ENCODE measurements at places on chromosomes 3 and 15.

DNA sequence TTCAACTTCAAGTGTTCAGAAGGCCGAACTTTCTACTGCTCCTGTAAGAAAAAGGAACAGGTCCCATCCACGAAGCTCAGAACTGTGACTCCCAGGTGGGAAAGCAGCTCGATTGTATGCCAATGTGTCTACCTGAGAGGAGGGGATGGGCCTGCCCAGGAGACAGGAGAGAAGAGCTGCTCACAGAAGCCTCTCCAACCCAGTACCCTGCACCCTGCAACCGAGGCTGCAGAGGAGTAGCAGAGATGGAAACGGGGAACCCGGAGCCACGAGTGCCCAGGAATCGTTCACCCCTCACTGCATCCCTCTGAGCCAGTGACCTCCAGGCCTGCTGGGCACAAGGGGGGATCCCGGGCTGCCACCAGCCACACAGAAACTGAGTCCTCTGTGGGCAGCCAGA is 86.5 kb upstream of the PRR23E start:
- no peak for DNase-seq
- H3K36me3 ChIP-seq = no peaks in the 10 kb centered on the region
- H3K27ac ChIP-seq = no peak overlapping the region
- no peak overlapping the region for H3K4me3 ChIP-seq

- DNase-seq = no peak
- peaks cover 6% of the 10 kb centered on the region for H3K4me1 ChIP-seq
- H3K27me3 ChIP-seq = no peaks in the 10 kb centered on the region
- no peaks in the 10 kb centered on the region for H3K36me3 ChIP-seq
- no peak overlapping the region for H3K4me3 ChIP-seq
Observed at GRCh38 chr3:15606434-15606891, 4.9 kb downstream of the BTD start.

DNA sequence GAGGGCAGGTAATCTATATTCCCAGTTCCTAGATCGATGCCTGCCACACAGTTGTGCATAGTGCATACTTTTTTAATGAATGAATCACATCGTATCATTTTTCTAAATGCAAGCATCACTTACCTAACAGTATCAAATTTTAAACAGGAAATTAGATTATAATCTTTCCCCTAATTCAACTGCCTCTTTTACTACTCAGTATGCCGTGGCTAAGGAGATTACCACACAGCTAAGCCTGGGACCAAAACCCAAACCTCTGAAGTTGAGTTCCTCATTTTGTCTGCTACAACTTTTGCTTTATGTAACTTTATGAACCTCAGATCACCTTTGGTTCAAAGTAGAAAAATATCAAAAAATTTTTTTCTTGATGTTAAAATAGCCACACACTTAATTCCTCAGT is 53.2 kb upstream of the FNDC3B start:
- no peaks in the 10 kb centered on the region for H3K36me3 ChIP-seq
- H3K4me1 ChIP-seq = peaks cover 6% of the 10 kb centered on the region
- no peak overlapping the region for H3K27ac ChIP-seq
- no peak for DNase-seq

DNA sequence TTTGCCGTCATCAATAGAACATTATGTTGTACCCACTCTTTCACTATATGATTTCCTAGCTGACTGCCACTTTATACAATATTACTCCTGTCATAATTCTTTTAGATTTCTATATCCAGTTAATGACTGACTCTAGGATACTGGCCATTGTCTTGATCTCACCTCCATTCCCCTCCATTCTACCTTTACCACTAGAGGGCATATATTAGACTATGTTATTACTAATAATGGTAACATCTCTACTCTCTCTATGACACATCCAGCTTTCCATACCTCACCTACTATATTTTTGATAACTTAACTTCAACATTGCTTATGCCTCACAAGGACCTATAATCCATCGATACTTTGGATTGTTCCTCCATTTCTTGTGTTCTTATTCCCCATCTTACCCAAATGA is 31.4 kb upstream of the POU1F1 start:
- DNase-seq = no peak
- no peaks in the 10 kb centered on the region for H3K27me3 ChIP-seq
- no peaks in the 10 kb centered on the region for H3K4me1 ChIP-seq
- no peaks in the 10 kb centered on the region for H3K36me3 ChIP-seq

- no peaks in the 10 kb centered on the region for H3K4me1 ChIP-seq
- H3K4me3 ChIP-seq = no peak overlapping the region
- H3K27ac ChIP-seq = no peak overlapping the region
- no peak for DNase-seq
- H3K27me3 ChIP-seq = no peaks in the 10 kb centered on the region
Observed at GRCh38 chr15:45573961-45574629, 13.1 kb upstream of the BLOC1S6 start.

DNA sequence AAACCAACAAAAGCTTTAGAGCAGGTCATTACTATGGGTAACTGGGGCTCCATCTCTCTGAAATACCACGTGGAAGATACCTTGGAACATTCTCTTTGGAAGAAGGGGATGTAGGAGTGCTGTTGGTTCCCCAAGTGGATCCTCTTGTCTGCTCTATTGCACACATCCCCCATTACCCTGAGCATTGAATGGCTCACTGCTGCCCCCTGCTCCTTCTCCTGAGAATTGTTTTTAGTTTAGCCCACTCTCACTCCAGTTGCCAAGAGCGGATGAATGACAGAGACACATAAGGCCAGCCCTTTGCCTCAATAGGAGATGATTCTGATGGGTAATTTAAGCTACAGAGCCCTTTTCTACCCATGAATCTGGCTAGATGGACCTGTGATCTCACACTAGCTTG is 135.6 kb upstream of the SUCLG2 start:
- no peak overlapping the region for H3K4me3 ChIP-seq
- no peak for DNase-seq
- H3K27ac ChIP-seq = no peak overlapping the region
- H3K4me1 ChIP-seq = no peaks in the 10 kb centered on the region

GRCh38 chr15:52151353-52151752 is 38.8 kb upstream of the BCL2L10 start:
- no peak overlapping the region for H3K27ac ChIP-seq
- H3K27me3 ChIP-seq = no peaks in the 10 kb centered on the region
- no peak for DNase-seq
- no peaks in the 10 kb centered on the region for H3K4me1 ChIP-seq

DNA sequence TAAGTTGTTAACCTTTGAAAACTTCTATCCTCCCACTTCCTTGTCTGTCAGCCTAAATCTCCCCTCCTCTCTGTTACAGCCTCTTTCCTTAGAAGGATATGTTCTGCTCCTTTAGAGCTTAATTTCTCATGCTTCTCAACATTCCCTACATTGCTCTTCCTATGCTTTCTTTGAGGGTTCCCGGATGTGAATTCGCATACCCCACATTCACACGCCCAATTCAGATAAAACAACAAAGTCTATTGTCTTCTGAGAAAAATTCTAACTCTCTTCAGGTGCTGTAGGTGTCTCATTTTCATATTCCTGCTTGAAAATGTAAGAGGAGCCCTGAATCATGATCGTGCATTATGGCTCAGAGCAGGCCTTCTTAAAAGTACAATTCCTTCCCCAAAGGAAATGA is 171.8 kb upstream of the DPH6 start:
- no peaks in the 10 kb centered on the region for H3K27me3 ChIP-seq
- no peak overlapping the region for H3K27ac ChIP-seq
- no peaks in the 10 kb centered on the region for H3K4me1 ChIP-seq
- no peak for DNase-seq
- no peak overlapping the region for H3K4me3 ChIP-seq
- H3K36me3 ChIP-seq = no peaks in the 10 kb centered on the region

- peak overlapping the region; percentile 48 for H3K4me3 ChIP-seq
- peaks cover 21% of the 10 kb centered on the region for H3K4me1 ChIP-seq
- H3K27me3 ChIP-seq = no peaks in the 10 kb centered on the region
- H3K36me3 ChIP-seq = peaks cover 3% of the 10 kb centered on the region
- peak overlapping the region; percentile 84 for H3K27ac ChIP-seq
Observed at GRCh38 chr3:45010811-45011333, 15.2 kb upstream of the CLEC3B start.

- H3K36me3 ChIP-seq = no peaks in the 10 kb centered on the region
- H3K4me1 ChIP-seq = no peaks in the 10 kb centered on the region
- H3K27ac ChIP-seq = no peak overlapping the region
- H3K4me3 ChIP-seq = no peak overlapping the region
- H3K27me3 ChIP-seq = no peaks in the 10 kb centered on the region
Observed at GRCh38 chr3:129234441-129234840, 15.0 kb upstream of the COPG1 start.

GRCh38 chr3:16513141-16514020 is at the start of gene RFTN1:
Gene RFTN1, minus strand, starts transcription at chr3:16513699. Its CDS starts 19,830 bp downstream, at chr3:16493869.
- no peaks in the 10 kb centered on the region for H3K36me3 ChIP-seq
- peak within 1 kb of the TSS; percentile 96 for H3K4me3 ChIP-seq
- no peaks in the 10 kb centered on the region for H3K27me3 ChIP-seq
- H3K4me1 ChIP-seq = peaks cover 36% of the 10 kb centered on the region

DNA sequence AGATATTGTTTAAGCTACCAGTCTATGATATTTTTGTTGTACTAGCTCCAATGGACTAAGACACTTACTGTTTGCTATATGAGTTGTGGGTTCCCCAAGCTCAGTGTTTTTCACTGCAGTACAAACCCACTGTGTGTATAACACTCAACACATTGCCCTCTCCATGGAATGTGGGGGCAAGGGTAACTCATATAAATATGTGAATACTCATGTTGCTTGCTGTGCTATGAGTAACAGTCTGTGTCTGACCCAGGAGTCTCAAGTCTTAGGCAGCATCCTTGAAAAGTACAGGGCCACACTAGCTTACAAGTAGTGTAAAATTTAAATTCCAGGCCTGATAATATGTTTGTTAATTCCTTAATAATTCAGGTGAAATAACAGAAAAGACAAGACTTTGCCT is 22.5 kb upstream of the CNTN3 start:
- H3K27me3 ChIP-seq = no peaks in the 10 kb centered on the region
- no peak overlapping the region for H3K4me3 ChIP-seq

GRCh38 chr3:187973977-187974870 is 179.7 kb upstream of the LPP start:
- no peaks in the 10 kb centered on the region for H3K4me1 ChIP-seq
- no peaks in the 10 kb centered on the region for H3K36me3 ChIP-seq
- no peaks in the 10 kb centered on the region for H3K27me3 ChIP-seq
- DNase-seq = no peak
- no peak overlapping the region for H3K27ac ChIP-seq

DNA sequence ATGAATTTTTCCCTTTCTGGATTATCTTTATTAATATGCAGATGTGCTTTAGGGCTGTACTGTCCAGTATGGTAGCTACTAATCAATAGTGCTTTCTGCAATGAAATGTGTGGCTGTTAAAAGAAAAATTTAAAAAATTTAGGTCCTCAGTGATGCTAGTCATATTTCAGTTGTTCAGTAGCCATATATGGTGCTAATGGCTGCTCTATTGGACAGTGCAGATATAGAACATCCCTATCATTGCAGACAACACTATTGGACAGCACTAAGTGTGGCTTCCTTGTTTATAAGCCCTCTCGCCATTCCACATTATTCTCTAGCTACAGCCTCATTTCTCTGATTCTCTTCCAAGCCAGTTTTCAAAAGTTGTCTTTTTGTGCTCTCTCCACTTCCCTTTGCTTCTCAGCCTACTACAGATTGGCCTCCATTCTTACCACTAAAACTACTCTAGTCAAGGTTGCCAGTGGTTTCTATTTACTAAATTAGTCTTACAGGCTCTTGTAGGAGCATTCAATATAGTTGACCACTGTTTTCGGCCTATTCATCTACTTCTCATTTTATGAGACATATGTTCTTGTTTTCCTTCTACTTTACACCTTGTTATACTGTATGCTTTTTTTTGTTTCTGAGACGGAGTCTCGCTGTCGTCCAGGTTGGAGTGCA is 9.5 kb downstream of the MAPK6 start:
- H3K27me3 ChIP-seq = no peaks in the 10 kb centered on the region
- H3K27ac ChIP-seq = no peak overlapping the region
- no peaks in the 10 kb centered on the region for H3K4me1 ChIP-seq
- no peak overlapping the region for H3K4me3 ChIP-seq
- no peak for DNase-seq

DNA sequence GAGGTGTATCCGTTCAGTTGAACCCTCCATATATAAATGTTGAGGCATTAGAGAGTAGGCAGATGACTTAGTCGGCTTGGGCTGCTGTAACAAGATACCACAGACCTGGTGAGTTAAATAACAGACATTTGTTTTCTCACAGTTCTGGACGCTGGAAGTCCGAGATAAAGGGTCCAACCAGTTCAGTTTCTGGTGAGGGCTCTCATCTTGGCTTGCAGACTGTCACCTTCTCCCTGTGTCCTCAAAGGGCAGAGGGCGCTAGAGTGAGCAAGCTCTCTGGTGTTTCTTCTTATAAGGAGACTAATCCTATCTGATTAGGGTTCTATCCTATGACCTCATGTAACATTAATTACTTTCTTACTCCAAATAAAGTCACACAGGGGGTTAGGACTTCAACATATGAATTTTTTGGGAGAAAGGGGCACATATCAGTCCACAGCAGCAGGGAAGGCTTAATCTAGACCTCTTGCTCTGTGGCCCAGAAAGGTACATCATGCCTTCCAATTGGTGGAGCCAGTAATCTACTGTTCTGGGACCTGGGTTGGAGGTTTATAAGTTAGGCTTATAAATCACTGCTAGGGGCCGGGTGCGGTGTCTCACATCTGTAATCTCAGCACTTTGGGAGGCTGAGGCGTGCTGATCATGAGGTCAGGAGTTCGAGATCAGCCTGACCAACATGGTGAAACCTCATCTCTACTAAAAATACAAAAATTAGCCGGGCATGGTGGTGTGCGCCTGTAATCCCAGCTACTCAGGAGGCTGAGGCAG is 26.3 kb upstream of the SLC28A2 start:
- no peaks in the 10 kb centered on the region for H3K4me1 ChIP-seq
- no peak overlapping the region for H3K27ac ChIP-seq
- H3K27me3 ChIP-seq = no peaks in the 10 kb centered on the region
- DNase-seq = no peak
- H3K36me3 ChIP-seq = no peaks in the 10 kb centered on the region

DNA sequence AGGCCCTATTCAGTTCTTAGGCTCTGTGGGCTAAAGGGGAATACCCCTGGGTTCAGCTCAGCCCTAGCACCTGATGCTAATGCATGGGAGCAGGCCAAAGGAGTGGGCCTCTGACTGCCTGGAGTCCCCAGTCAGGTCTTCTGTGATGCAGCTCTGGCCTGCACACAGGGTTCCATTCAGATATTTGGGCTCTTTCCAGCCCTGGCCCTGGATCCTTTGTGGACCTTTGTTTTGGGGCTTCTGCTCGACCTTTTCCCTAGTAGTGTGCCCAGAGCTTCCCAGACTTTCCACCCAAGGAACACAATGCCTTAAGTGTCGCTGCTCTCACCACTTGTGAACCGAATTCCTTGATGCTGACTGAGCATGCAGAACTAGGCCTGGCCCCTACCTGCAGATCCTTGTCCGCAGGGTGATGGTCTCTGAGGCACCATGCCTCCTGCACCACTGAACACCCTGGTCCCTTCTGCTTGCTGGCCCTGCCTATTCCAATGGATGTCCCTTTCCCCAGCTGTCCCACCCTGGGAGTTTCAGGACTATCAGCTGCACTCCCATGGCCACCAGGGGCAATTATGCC is 5.1 kb downstream of the SEC13 start:
- H3K36me3 ChIP-seq = peaks cover 58% of the 10 kb centered on the region
- no peak for DNase-seq
- H3K4me3 ChIP-seq = no peak overlapping the region
- peaks cover 20% of the 10 kb centered on the region for H3K4me1 ChIP-seq
- H3K27ac ChIP-seq = no peak overlapping the region

Data from thoracic aorta (tissue), 2 donors.